Left renal cortex interstitium (tissue), 4 donors: ENCODE measurements at places on chromosomes 16 and 17.

GRCh38 chr17:28118362-28118761 lies 75.9 kb downstream of the NLK start:
- DNase-seq, result no peak

- DNase-seq, result no peak
These were observed 5.8 kb upstream of the ZNF23 start for GRCh38 chr16:71467810-71468209.

GRCh38 chr16:64445245-64445644 lies 676.6 kb downstream of the CDH11 start:
- no peak for DNase-seq

- no peak for DNase-seq
These were observed 2.2 kb downstream of the ZNF276 start for GRCh38 chr16:89723279-89724250.

DNA sequence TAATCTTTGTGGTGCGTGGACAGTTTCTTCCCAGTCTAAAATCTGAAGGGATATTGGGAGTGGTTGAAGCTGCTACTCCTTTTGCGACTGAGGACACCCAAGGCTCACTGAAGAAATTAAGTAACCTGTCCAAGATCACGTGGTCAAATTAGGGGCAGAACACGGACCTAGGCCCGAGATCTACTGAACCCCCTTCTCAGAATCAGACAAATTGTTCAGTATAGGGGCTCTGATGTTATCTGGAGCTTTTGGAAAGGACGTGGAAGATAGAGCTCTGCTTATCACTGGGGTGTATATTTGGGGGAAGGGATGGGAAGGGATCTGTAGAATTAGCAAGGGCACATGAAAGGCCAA lies 857 bp downstream of the TANGO6 start:
- no peak for DNase-seq

- no peak for DNase-seq
These were observed 8.8 kb downstream of the WFIKKN2 start for GRCh38 chr17:50844117-50844700.

- no peak for DNase-seq
These were observed 45.8 kb upstream of the PVALEF start for GRCh38 chr17:81119223-81120148.

GRCh38 chr16:72554935-72555334 lies 383.0 kb upstream of the PMFBP1 start:
- no peak for DNase-seq

DNA sequence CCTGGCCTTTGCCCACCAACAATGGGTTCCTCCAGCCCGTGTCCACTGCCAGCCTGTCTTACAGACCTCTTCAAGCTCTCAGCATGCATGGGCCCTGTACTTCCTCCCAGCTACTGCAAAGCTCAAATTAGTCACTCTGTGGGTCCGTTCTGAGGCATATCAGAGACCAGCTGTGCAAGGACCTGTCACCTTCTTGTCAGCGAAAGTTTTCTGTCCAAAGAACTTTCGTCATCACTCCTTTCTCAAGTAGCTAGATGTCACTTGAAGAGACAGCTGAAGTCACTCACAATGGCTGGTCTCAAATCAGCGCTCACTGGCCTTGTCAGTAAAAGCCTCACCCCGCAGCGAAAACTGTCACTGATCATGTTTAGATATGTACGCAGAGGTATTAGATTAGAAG lies 91.4 kb upstream of the DYNLRB2 start:
- DNase-seq, result no peak

DNA sequence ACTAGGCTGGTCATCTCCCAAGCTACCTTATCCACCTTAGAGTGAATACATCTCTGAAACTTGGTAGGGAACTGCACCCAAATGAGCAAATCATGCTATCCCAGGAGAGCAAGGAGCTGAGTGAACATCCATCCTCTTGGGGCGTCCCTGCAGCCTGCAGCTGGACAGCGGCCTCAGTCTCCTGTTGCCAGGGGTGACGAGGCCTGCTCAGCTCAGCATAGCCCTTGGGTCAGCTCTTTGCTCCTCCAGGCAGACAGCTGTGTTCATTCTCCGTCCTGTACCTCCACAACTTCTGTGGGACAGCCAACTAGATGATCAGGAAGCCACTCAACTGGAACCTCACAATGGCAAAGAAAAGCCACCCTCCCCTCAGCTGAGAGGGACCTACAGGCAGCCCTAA lies 111.9 kb downstream of the SOCS1 start:
- DNase-seq, result no peak

DNA sequence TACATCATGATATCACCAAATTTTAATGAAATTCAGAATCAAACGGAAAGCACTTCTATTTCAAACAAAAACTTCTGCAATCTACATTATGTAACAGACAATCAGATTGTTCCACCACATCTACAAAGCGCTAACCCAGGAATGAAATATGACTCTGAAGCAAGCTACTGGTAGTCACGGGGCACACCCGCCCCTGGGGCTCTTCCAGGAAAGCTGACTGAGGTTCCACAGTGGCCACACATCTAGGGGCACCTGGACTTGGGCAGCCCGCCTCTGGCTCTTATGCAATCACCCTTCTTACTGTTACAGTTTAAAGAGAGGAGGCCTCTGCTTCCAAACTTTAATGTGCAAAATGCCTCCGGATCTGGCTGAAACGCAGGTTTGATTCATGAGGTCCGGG lies 27.5 kb downstream of the ZCCHC14 start:
- no peak for DNase-seq
